ENCODE measurements at places on chromosomes 11 and 22.

DNA sequence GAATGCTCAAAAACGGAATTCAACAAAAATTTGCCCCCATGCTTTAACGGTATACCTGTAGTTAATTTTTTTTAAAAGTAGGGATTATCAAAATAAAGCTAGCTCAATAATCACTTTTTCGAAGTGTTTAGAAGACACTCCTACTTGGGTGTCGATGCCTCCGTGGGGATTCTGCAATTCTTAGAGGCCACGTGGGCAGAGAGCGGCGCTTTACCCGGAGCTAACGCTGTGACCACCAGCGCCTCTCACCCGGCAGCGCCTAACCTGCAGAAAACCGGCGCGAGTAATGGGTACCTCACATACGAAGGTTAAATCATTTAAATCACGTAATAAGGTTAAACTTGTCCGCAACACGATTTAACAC, 583 bp downstream of the TAF1D start:
- peak; percentile 68 for DNase-seq

- no peak for DNase-seq
Measured at GRCh38 chr22:37065180-37065579, 13.6 kb downstream of the KCTD17 start.

GRCh38 chr11:115930886-115931547, 426.8 kb upstream of the CADM1 start:
- no peak for DNase-seq

DNA sequence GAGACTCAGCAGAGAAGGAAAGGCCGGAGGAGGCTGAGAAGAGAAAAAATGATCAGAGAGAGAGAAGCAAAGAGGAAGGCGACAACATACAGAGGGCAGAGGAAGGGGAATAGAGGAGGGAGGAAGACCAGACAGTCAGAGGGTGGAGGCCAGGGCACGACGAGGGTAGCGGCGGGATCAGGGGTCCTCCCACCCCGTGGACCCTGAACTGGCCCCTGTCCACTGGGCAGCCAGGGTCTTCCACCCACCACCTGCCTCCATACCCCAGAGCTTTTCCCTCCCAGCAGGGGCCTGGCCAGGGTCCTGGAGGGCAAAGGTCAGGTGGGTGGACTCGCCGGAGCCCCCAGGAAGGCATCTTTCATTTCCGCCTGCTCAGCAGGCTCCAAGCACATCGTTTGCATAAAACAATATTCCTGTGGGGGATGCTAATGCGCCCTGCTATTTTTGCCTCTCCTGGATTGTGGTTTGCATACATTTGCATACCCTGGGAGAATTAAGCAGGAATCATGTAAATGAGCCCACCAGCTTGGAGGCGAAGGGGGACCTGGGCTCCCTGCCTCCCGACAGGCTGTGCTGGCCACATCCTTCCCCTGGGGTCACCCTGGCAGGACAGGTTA, 394.1 kb downstream of the MN1 start:
- DNase-seq: no peak

DNA sequence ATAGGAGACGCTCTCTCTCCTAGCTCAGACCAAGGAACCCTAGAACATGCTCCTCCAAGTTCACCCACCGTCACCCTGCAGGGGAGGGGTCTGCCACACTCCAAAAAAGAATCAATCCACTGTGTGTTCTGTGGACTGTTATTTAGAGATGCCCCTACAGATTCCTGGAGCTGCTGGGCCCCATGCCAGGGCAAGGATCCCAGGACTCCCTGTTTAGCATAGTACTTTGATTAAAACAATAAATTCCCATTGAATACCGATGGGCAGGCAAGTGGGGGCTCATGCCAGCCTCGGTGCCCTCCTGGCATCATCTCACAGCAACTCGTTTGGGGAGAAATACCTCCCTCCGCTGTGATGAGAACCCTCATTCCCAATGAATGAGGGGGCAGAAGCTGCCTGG, 247.5 kb downstream of the ST3GAL4 start:
- no peak for DNase-seq

DNA sequence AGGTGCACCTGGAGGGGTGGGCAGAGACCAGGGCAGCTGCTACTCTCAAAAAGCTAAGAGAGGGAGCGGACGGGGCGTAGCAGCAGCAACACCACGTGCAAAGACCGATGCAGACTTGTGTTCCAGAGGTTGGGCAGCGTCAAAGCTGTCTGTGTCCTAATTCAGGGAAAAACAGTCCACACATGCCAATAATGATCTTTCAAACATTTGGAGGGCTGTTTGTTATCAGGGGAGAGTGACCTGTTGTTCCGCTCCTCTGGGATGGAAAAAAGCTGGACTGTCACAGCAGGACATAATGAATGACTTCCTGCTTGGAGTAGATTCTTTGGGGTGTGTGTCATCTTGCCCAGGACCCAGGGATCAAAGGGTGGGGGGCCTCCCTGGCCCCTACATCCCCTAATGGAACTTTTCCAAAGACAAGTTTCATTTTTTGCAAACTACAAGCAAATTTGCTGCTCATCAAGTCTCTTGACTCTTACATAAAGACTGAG, 6.2 kb upstream of the FBLN1 start:
- DNase-seq: no peak

GRCh38 chr22:41347066-41347859, 34.5 kb upstream of the TEF start:
- no peak for DNase-seq

GRCh38 chr11:70144262-70144661, 58.8 kb upstream of the FADD start:
- DNase-seq: no peak

GRCh38 chr11:26706181-26706580, 15.7 kb downstream of the SLC5A12 start:
- no peak for DNase-seq

DNA sequence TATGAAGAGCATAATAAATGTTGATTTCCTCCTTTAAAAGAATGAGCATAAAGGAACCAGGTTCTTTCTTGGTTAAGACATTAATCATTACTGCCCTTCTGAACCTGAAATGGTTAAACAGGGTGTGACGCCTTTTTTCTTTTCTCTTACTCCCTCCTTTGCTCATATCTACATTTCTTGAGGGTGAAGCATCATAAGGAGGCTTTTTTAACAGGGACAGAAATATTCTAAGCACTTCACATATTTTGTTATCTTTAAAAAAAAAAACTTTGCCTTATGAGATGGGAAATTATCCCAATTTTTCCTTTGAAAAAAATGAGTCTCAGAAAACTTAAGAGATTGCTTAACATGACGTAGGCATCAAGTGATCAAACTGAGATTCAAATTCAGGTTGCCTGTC, 1036.3 kb upstream of the TENM4 start:
- no peak for DNase-seq

DNA sequence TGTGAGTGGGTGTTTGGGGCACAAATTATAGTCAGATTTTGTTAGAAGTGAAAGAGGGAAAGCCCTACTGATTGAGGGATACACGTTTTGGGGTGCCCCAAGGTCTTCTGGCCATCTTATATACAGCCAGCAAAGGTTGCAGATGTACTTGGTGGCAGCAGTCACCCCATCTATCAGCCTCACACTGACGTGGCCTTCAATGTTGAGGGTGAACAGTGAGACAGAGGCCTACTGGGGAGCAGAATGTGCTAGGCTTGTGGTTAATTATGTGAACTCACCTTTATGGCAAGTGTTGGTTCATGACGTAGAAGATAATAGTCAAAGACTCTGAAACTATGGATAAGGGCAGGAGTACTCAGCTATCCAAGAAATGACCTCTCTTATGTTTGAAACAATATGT, 121.2 kb downstream of the TRIM44 start:
- no peak for DNase-seq

GRCh38 chr11:105162506-105162905, 22.9 kb upstream of the CARD18 start:
- DNase-seq: no peak

DNA sequence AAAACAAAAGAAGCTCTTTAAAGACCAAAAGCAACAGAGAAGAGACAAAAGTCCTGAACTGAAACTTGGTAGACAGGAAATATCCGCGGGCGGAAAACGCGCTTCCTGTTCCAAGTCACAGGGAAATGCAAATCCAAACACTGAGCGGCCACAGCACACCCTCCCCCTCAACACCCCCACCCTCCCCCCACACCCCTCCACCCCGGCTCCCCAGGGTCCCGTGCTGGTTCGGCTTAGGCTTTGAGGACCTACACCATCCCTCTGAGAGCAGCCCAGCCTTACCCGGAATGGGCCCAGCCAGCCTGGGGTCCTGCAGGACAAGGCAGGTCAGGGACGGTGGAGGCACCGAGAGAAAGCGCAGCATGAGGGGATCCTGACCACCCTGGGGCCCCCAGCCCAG, 160.4 kb downstream of the BRD1 start:
- DNase-seq: no peak

GRCh38 chr11:83574519-83574918, 288.4 kb upstream of the CCDC90B start:
- DNase-seq: peak; percentile 45

DNA sequence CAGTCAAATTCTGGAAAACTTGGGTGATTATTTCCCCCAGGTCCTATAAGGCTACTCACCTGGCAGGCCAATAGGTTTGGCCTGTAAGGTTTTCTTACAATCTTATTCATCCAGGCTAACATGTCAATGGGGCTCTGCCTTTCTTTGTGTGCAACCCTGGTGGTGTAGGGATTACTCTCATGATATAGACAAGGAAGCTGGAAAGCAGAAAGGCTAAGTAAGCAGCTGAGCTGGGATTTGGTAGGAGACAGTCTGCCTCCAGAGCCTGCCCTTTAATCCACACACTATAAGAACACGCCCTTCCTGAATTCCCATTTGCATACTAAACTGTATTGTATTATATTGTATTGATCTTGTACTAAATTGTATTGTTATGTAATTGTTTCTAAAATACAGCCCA, 373.3 kb upstream of the CCDC90B start:
- no peak for DNase-seq

DNA sequence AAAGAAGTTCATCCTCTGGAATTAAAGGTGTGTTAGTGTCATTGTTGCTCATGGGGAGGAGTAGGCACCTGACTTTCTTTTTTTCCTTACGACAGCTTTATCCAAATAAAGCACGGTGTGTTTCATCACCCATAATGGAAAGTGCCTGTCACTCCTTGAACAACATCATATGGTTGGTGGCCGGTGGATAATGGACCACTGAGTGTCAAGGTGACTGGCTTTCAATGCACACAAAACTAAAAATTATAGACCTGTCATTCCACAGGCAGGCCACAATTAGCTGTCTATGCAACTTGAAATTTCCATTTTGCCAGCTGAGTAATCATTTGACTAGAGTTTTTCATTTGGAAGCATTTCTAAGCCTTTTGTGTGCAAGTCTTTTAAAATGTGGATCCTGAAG, 45.0 kb upstream of the MPPED2 start:
- no peak for DNase-seq

DNA sequence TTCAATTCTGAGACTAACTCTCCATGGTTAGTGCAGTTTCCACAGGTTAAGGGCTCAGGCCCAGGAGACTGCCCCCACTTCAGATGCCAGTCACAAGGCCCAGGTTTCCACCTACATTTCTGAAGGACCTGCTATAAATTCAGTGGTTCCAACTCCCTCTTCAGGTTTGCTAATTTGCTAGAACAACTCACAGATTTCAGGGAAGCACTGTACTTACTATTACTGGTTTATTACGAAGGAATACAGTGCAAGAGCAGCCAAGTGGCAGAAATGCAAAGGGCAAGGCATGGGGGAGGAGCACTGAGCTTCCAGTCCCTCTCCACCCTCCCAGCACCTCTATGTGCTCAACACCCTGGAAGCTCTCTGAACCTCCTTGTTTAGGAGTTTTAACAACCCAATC, 39.3 kb upstream of the SPON1 start:
- DNase-seq: no peak

GRCh38 chr11:128498721-128499245, 88.6 kb downstream of the ETS1 start:
- DNase-seq: peak; percentile 56

DNA sequence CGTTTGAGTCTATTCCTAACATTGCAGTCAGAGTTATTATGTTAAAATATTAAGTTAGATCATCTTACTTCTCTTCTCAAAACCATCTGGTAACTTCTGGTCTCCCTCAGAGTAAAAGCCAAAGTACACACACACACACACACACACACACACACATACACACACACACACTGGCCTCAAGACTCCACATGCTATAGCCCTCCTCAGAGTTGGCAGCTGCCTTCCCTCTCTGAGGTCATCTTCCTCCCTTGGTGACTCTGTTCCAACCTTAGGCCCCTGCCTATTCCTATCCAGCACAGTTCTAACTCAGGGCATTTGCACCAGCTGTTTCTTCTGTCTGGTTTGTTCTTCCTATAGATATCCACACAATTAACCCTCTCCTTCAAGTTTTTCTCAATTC, 272.0 kb upstream of the SESN3 start:
- peak; percentile 78 for DNase-seq

GRCh38 chr11:115700496-115700895, 196.3 kb upstream of the CADM1 start:
- DNase-seq: no peak

- DNase-seq: no peak
Measured at GRCh38 chr11:97019754-97020153, 629.9 kb downstream of the JRKL start.

GRCh38 chr11:81377418-81377817, 1356.2 kb downstream of the FAM181B start:
- no peak for DNase-seq

DNA sequence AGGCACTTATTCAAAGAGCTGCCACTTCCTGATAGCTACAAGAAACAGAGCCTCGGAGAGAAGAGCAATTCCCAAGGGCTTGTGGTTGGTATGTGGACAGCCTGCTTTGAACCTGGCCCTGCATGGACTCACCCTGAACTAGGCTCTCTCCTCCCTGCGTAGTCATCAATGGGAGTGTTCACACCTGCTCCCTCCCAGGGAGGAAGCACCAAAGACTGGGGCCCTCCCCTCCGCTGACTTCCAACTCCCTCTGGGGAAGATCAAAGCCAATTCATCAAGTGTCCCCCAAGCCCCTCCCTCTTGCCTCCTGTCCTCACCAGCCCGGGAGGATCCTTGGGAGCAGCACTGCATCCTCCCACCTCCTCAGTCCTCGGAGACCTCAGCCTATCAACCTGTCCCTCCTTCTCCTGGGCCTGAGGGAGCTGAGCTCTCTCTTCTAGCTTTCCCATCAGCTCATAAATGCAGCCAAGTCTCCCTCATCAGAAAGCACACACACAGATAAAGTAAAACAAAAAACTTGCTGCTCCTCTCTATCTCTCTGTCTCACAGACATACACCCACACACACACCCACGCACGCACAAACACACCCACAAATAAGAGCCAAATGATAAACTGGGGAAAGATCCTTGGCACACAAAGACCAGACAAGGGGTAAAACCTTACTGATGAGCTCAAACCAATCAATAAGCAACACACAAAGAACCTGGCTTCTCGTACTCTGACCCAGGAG, 3.3 kb downstream of the A4GALT start:
- DNase-seq: peak; percentile 44

DNA sequence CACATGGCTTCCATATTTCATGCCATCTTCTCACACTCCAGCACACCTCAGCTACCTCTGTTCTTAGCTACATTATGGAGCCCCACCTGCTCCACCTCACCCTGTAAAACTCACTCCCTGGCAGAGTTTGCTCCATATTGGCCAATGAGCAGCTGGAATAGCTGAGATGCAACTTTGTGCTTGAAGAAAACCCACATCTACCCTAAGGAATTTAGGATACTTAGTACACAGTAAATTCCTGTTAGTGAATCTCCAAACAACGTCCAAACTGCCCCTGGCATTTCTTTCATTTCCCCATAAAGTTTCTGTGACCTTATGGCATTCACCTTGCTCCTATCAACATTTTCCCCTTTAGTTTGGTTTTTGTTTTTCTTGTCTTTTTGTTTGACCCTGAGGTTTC, 2.2 kb upstream of the VWCE start:
- peak; percentile 77 for DNase-seq
